Mesendoderm (in vitro differentiated cells): ENCODE measurements at places on chromosomes 16 and 17.

DNA sequence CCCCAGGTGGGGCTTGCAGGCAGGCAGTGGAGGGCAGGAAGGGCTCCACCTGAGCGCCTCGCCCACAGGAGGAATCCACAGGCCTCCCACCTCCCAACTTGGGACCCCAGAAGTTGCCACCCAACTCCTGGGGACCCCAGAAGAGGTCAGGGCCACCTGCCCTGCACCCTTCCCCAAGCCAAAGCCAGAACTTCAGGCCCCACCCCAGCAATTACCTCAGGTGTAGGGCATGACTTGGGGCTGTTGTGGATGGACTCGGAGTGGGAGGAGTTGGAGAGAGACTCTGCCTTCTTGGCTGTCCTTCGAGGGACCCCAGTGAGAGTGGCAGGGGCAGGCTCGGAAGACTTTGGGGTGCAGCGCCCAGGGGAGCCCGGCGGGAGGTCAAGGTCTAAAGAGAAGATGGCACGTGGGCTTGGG, 10.5 kb downstream of the TSPOAP1 start:
- no peaks in the 10 kb centered on the region for H3K36me3 ChIP-seq
- no peak for DNase-seq
- no peaks in the 10 kb centered on the region for H3K27me3 ChIP-seq

DNA sequence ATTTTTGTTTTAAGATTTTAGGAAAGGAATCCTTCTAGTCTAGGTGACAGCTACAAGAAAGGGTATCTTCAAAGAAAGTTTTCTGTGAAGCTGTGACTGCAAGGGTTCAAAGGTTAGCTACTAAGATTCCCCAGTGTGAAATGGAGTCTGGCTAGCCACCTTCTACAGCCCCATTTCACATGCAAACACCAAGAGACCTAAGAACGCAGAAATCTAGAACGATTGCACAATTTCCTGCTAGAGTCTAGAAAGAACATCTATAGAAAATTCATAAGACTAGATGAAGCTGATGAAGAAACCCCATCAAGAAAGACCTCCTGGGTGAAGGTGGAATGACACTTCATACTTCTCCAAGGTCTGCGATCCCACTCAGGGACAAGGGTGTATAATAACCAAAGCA, 77.1 kb downstream of the STX8 start:
- no peak overlapping the region for H3K4me3 ChIP-seq
- no peaks in the 10 kb centered on the region for H3K27me3 ChIP-seq
- no peak for DNase-seq

DNA sequence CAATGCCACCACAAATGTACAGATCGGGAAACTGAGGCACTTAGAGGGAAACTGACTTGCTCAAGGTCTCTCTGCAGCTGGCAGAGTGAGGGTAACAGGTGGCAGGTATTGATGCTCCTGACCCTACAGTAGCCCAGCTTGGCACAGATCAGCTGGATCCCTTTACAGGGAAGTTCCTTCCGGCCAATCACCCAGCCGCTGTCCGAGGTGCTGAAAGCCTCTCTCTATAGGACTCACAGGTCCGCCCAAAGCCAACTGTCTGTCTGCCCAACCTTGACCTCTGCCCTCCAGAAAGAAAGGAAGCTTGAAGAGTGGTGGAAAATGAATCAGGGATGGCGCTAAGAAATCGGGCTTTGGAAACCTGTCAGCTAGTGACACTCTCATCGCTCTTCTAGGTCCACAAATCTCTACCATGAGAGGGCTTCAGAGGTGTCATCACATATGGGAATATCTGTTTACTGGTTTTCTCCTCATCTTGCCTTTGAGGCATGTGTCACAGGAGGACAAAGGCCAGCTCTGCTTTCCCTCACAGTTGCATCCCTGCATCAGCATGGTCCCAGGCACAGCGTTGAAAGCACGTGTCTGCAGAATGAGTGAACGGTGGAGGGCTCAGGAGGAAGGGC, 246.2 kb downstream of the KATNIP start:
- H3K27ac ChIP-seq: no peak overlapping the region
- H3K27me3 ChIP-seq: no peaks in the 10 kb centered on the region
- no peaks in the 10 kb centered on the region for H3K4me1 ChIP-seq
- peak; percentile 62 for DNase-seq
- H3K36me3 ChIP-seq: no peaks in the 10 kb centered on the region
- H3K4me3 ChIP-seq: no peak overlapping the region

DNA sequence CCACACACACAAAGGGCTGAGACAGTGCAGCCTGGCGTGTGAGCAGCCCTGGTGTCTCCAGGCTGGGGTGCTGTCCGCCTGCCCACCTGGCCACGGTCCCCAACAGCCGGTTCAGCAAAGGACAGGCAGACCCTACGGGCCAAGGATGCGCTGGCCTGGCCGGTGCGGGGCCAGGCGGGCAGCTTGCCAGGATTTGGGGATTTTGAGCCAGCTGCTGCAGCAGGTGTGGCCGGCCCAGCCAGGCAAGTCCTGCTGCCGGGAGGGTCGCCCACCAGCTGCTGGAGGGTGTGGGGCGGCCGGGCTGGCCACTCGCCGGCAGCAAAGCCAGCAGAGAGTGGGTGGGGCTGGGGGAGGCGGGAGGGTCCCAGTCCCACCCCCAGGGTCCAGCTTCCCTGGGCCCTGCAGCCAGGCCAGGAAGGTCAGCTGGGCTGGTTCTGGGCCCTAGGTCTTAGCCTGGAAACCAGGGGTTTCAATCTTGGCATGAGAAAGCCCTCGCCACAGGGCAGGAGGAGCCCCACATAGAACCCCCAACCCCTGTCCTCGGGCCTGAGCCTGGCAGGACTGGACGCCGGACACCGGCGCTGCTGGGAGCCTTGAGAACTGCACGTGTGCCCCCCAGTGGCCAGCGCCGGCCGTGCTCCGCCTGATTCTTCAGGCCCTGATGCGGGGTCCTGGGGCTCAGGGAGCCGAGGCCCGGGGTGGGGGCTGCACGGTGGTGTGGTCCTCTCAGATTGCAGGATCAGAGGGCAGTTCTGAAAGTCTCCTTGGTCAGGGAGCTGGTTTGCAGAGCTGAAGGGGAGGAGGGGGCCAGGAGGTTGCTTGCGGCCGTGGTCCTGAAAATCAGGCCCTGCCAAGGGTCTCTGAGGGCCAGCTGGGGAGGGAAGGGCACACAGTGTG, 17.6 kb upstream of the SSTR5 start:
- no peaks in the 10 kb centered on the region for H3K4me1 ChIP-seq
- H3K27me3 ChIP-seq: no peaks in the 10 kb centered on the region
- no peaks in the 10 kb centered on the region for H3K36me3 ChIP-seq

DNA sequence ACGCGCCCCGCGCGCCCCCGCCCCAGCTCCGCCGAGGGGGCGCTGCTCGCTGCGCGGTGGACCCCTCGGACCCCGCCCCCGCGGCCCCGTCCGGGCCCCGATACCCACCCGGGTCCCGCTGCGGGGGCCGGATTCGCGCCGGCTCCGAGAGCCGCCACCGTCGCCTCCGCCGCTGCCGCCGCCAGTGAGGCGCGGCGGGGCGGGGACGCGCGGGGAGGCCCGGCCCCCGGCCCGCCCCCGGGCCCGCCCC, at the start of gene TBC1D16:
TSS of gene TBC1D16 (minus strand) at position 186 of the 250 bp plus-strand sequence. CDS start 22,325 bp downstream, outside the sequence.
- H3K4me3 ChIP-seq: peak within 1 kb of the TSS; percentile 87
- H3K27ac ChIP-seq: peak within 1 kb of the TSS; percentile 82
- peaks cover 2% of the 10 kb centered on the region for H3K4me1 ChIP-seq
- DNase-seq: no peak
- no peaks in the 10 kb centered on the region for H3K36me3 ChIP-seq

DNA sequence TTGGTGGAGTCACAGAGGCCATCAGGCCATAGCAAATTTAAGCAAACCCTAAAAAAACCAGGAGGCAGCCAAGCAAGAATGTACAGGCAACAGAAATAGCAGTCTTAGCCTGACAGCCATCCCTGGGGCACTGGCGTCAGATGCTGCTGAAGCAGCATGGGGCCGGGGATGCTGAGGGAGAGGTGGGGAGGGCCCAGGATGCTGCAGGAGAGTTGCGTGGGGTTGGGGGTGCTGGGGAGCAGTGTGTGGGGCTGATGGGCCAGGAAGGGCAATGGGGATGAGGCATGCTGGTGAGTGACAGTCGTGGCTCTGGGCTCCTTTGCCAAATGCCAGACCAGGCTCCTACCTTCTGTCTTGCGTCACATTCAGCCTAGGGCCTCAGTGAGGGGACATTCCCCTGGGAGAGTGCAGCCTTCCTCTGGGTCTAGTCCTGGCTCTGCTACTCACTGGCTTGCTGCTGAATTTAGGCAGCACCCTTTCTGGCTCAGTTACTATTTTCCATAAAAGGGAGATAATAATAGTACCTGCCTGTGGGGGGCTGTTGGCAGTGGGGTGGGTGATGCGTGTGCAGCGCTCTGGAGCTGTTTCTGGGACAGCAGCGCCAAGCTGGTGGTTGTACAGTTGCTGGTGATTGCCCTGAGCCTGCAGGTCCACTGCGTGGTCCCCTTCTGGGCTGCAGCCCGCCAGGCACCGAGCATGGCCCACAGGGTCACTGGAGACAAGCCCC, 88.1 kb downstream of the AMFR start:
- DNase-seq: no peak
- no peak overlapping the region for H3K4me3 ChIP-seq
- no peaks in the 10 kb centered on the region for H3K27me3 ChIP-seq
- no peaks in the 10 kb centered on the region for H3K36me3 ChIP-seq

- H3K27me3 ChIP-seq: no peaks in the 10 kb centered on the region
- no peak for DNase-seq
- H3K4me3 ChIP-seq: no peak overlapping the region
- no peaks in the 10 kb centered on the region for H3K36me3 ChIP-seq
- H3K27ac ChIP-seq: no peak overlapping the region
Measured at GRCh38 chr16:52407778-52408177, 139.2 kb downstream of the TOX3 start.

DNA sequence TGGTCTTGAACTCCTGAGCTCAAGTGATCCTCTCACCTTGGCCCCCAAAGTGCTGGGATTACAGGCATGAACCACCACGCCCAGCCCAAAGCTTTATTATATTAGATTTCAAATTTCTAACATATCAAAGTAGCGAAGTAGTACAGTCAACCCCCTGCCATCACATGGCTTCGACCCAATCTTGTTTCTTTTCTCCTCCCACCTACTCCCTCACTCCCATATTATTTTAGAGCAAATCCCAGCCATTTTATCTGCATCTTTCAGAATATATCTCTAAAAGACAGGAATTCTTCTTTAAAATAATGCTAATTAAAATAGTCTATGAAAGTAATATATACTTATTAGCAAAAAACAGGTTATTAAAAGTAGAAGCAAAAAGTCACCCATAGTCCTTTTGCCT, 893 bp downstream of the IGSF6 start:
- H3K4me1 ChIP-seq: no peaks in the 10 kb centered on the region
- H3K27ac ChIP-seq: no peak overlapping the region
- H3K27me3 ChIP-seq: no peaks in the 10 kb centered on the region
- H3K4me3 ChIP-seq: no peak overlapping the region
- DNase-seq: no peak
- no peaks in the 10 kb centered on the region for H3K36me3 ChIP-seq

DNA sequence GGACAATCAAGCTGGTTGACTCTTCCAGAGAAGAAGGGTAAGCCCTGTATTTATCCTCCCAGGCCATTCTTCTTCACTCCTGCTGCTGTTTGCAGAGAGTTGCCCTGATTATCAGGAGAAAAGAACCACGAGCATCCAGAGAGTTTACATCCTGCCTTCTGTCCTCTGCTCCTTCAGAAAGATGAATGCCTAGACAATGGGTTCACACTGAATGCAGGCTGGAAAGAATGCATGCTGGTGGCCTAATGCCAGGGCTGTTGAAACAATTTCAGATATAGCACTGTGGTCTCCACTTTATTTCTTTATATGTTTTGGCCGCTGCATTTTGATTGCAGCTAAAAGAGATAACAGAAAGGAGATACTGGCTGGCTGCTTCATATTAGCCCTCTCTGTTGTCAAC, 21.2 kb upstream of the HAS3 start:
- no peaks in the 10 kb centered on the region for H3K36me3 ChIP-seq
- DNase-seq: no peak
- peaks cover 1% of the 10 kb centered on the region for H3K4me1 ChIP-seq
- no peaks in the 10 kb centered on the region for H3K27me3 ChIP-seq
- H3K4me3 ChIP-seq: no peak overlapping the region
- no peak overlapping the region for H3K27ac ChIP-seq

DNA sequence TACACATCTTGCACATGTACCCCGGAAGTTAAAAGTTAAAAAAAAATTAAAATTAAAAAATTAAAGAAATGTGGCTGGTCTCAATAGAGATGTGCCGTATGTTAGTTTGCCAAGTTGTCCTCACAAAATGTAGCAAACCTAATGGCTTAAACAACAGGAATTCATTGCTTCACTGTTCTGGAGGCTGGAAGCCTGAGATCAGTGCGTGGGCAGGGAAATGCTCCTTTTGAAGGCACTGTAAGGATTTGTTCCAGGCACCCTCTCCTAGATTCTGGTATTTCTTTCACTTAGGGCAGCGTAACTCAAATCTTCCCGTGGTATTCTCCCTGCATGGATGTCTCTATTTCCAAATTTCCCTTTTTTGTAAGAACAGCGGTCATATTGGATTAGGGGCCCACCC, 32.7 kb upstream of the MON1B start:
- no peaks in the 10 kb centered on the region for H3K36me3 ChIP-seq
- no peak overlapping the region for H3K4me3 ChIP-seq
- DNase-seq: no peak
- no peak overlapping the region for H3K27ac ChIP-seq

- no peaks in the 10 kb centered on the region for H3K4me1 ChIP-seq
- H3K27me3 ChIP-seq: no peaks in the 10 kb centered on the region
- no peak for DNase-seq
- H3K36me3 ChIP-seq: peaks cover 3% of the 10 kb centered on the region
Measured at GRCh38 chr16:50338371-50339231, 30.2 kb downstream of the BRD7 start.

GRCh38 chr16:17277981-17278381, 192.8 kb downstream of the XYLT1 start:
- H3K4me3 ChIP-seq: no peak overlapping the region
- DNase-seq: peak; percentile 67
- no peak overlapping the region for H3K27ac ChIP-seq
- H3K4me1 ChIP-seq: no peaks in the 10 kb centered on the region
- H3K27me3 ChIP-seq: no peaks in the 10 kb centered on the region
- no peaks in the 10 kb centered on the region for H3K36me3 ChIP-seq

DNA sequence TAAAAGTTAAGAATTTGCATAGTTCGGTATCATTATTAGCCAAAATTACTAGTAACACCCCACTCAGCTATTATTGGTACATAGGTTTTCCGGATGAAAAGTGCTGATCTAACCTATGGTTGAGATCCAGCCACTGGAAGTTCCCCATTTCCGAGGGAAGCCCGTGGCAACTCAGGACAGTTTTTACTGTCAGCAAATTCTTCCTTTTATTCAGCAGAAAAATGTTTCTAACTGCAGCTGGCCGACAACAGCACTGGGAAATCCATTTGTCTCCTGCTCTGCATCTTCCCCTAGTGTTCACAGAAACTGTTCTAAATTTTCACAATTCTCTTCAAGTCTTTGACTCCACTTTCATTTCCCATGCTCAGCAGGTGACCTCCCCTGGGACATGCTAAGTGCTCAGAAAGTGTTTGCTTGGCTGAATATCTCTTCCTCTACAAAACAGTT, 15.5 kb upstream of the MMD start:
- no peaks in the 10 kb centered on the region for H3K27me3 ChIP-seq
- H3K4me1 ChIP-seq: peaks cover 2% of the 10 kb centered on the region
- H3K36me3 ChIP-seq: no peaks in the 10 kb centered on the region
- no peak overlapping the region for H3K27ac ChIP-seq
- peak; percentile 43 for DNase-seq

- no peak overlapping the region for H3K27ac ChIP-seq
- no peaks in the 10 kb centered on the region for H3K4me1 ChIP-seq
- peaks cover 16% of the 10 kb centered on the region for H3K36me3 ChIP-seq
- DNase-seq: no peak
- no peaks in the 10 kb centered on the region for H3K27me3 ChIP-seq
Measured at GRCh38 chr16:67957622-67958021, 10.8 kb downstream of the SLC12A4 start.

GRCh38 chr16:83972256-83973008, 4.4 kb downstream of the NECAB2 start:
- no peak for DNase-seq
- H3K4me3 ChIP-seq: no peak overlapping the region
- no peaks in the 10 kb centered on the region for H3K4me1 ChIP-seq
